ENCODE measurements at places on chromosomes 6 and 20. TPM values are rescaled to one million over a fixed set of nuclear protein-coding genes. Genes with fewer than 3 reads are reported as not detected.

DNA sequence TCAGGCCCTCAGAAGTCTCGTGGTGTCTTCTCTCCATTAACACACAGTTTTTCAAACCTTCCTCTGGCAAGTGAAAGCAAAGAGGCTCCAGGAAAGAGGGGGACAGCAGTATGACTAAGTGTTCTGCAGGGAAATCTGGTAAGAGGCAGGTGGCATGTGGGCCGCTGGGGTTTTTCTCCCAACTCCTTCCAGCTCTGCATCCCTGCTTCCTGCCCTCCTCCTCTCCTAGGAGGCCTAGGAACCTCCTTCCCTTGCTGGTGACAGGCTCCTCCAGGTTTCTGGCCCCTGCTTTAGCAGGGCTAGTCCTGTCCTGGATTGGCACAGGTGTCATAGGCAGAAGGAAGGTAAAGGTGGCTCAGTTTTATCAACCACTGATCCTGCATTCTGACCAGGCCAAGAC is 7.6 kb upstream of the ITCH start:
- DNase-seq = no peak
- H3K4me1 ChIP-seq = no peaks in the 10 kb centered on the region
- no peak overlapping the region for H3K27ac ChIP-seq

GRCh38 chr6:156461647-156462046 is 315.5 kb upstream of the ARID1B start:
- no peak overlapping the region for H3K4me3 ChIP-seq
- H3K27me3 ChIP-seq = no peaks in the 10 kb centered on the region
- no peaks in the 10 kb centered on the region for H3K36me3 ChIP-seq
- no peaks in the 10 kb centered on the region for H3K4me1 ChIP-seq
- no peak for DNase-seq

- H3K4me1 ChIP-seq = no peaks in the 10 kb centered on the region
- no peak overlapping the region for H3K4me3 ChIP-seq
- H3K27me3 ChIP-seq = no peaks in the 10 kb centered on the region
- H3K27ac ChIP-seq = no peak overlapping the region
- no peaks in the 10 kb centered on the region for H3K36me3 ChIP-seq
These were observed 360.4 kb downstream of the HAO1 start for GRCh38 chr20:7579888-7580287.

Gene RIPOR3
- 7.9 TPM for total RNA-seq

Gene SLC22A2
- total RNA-seq = not detected

DNA sequence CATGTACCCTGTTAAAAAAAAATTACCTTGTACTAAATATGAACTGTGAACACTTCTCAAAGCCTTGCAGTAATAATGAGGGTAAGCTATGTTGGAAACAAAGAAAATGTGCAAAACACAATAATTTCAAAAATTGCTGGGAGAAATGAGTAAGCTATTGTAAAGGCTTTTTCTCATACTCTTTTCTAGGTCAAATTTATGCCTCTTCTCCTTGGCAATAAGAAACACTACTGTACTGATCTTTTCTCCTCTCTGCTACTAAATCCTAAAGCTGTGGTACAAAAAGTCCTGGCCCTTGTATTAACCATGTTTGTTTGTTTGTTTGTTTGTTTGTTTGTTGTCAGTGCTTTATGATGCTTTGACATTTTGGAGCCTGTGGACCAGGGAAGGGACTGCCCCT is 17.5 kb upstream of the HUS1B start:
- H3K4me3 ChIP-seq = no peak overlapping the region
- no peaks in the 10 kb centered on the region for H3K36me3 ChIP-seq
- DNase-seq = no peak
- no peaks in the 10 kb centered on the region for H3K4me1 ChIP-seq
- H3K27me3 ChIP-seq = no peaks in the 10 kb centered on the region
- H3K27ac ChIP-seq = no peak overlapping the region
